ENCODE measurements at places on chromosomes 4 and X.

DNA sequence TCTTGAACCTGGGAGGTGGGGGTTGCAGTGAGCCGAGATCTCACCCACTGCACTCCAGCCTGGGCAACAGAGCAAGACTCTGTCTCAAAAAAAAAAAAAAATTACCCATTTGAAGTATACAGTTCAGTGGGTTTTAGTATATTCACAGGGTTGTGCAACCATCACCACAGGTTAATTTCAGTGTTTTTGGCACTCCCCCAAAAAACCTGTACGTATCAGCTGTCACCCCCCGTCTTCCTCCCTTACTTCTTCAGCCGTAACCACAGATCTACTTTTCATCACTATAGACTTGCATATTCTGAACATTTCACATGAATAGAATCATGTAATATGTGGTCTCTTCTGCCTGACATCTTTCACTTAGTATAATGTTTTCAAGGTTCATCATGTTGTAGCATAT is 11.7 kb upstream of the PTTG2 start:
- DNase-seq: no peak

DNA sequence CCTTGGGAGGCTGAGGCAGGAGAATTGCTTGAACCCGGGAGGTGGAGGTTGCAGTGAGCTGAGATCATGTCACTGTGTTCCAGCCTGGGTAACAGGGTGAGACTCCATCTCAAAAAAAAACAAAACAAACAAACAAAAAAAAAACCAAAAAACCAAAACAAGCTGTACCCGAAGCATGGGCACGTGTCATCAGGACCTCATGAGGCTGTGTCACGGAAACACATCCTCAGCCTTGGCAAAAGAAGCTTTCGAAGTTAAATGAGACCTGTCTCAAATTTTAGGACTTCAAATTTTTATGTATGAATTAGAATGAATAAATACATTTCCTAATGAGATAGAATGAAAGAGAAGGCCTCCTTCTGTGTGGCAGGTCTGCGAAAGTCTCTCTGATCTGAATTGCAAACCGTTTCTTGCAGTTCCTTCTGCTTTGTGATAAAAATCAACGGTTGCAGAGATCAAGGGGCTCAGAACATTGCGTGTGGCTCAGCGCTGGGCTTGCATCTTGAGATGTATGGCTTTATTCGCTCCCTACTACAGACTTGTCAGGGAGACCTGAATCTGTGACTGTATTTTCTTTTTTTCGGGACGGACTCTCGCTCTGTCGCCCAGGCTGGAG is 19.5 kb upstream of the CRLF2 start:
- no peak for DNase-seq

DNA sequence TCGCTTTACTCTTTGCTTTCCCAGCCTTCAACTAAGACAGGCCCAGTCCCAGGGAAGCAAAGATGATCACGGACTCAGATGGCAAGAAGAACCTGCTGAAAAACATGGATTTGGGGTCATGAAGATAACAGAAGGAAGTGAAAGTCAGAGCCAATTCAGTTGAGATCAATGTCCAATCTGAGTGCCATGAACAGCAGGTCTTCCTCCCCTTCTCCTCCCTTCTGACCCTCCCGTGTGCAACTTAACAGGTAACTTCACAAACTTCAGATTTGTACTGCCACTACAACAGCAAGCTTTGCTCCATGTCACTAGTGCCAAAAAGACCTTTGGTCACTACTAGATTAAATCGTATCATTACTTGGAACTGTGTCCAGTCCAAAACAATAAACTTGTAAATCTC is 15.5 kb upstream of the SGMS2 start:
- no peak for DNase-seq

- no peak for DNase-seq
Measured at GRCh38 chr4:169254546-169254983, 16.2 kb downstream of the SH3RF1 start.

DNA sequence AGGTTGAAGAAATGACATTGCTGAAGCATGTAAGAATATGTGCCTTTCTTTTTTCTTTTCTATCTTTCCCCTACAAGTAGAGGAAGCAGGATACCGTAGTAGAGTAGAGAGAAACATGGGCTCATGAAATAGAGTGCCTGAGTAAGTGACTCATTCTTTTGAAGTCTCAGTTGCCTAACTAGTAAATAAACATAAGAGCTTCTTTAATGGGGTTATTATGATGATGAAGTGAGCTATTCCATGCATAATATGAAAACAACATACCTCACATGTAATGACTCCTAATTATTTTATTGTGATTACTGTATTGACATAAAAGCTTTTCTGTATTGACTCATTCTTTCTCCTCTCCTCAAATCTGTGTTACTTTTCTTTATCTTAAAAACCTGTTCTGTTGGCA is 1538.2 kb downstream of the TECRL start:
- no peak for DNase-seq

- no peak for DNase-seq
Measured at GRCh38 chrX:152876931-152877840, 20.7 kb upstream of the ZNF185 start.

DNA sequence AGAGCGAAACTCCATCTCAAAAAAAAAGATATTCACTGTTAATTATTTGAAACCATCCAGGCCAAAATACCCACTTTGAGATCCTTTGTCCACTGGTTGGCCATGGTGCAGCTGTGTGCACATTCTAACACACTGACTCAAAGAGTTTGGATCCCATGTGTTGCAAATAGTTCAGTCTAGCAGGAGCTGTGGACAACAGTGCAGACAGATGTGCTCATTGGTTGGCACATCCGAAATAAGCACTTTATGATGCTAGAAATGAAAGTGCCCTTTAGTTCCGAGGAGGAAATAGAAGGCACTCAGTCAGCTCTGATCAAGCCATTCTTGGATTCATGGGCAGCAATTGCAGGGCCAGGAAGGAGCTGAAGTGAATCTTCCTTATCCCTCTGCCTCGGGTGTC is 63.0 kb upstream of the TMEM150C start:
- no peak for DNase-seq

GRCh38 chr4:174228988-174229387 is 54.5 kb downstream of the FBXO8 start:
- no peak for DNase-seq

- no peak for DNase-seq
Measured at GRCh38 chrX:40009890-40010289, 87.9 kb downstream of the BCOR start.

GRCh38 chr4:6875431-6875831 is 34.2 kb upstream of the TBC1D14 start:
- no peak for DNase-seq

DNA sequence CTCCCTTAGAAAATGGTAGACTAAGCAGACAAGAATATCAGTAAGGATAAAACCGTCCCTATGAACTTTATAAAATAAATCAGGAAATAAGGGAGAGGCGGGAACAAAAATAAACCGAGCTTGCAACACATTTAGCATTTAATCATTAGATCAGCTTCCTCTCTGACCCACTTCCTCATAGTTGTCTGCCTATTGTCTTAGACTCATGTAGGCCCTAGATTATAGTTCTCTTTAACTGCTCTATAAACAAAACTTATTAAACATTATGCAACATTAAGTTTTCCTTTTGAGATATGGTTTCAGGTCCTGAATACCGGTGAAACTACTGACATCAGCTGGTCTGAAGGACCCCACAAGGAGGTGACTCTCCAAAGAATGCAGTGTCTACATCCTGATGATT is 15.8 kb upstream of the SRD5A3 start:
- DNase-seq: no peak

DNA sequence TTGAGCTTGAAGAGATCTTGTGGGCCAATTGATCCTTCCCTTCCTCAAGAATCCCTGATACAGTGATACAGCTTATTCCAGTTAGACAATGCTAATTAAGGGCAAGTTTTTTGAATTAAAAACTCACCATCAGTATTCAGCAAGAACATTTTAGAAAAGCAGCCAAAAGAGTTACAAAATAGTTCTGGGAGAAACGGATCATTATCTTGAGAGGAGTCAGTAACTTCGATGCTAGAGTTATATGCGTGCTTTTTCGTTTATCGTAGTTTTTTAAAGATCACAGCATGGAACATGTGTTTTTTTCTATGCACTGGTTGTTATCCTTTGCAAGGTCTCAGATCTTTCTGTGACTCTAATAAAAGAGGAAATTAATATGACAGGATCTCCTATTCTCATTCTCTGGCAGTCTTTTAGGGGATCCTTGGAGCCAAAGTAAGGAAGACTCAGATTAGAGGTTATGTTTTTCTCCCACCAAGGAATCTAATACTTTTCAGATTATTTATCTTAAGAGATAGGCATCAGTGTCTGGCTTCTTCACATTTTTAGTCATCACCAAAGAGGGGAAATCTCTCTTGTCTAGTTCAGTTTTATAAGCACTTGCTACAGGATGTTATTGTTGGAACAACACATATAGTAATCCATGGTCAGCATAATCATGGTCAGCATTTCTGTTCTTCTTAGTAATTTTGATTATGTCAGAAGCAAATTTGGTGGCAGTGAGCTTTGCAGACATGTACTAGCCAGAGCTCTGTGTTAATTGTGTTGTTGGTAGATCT is 109.7 kb downstream of the PDLIM5 start:
- no peak for DNase-seq

Data from NCI-H774 (cell line).